Activated gamma-delta T cell treated with Interleukin-2 at 50 U/mL for 16 hours (primary cell): ENCODE measurements at places on chromosomes 11 and 22.

DNA sequence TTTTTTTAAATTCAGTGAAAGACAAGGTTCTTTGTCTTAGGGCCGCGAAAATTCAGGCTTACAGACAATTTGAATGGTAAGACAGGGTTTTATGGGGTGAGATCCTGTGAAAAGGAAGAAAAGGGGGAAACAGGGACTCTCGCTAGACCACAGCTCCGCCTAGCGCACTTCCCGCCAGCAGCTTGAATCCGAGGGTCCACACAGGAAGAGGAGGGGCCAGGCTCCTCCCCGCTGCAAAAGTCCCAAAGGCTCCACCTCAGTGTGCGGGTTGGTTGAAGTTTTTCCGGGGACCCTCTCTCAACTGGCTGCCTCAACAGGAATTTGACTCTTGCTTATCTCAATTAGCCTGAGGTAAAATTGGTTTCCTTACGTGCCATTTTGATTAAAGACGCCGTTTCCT lies 950.9 kb upstream of the CNTN5 start:
- DNase-seq: no peak

DNA sequence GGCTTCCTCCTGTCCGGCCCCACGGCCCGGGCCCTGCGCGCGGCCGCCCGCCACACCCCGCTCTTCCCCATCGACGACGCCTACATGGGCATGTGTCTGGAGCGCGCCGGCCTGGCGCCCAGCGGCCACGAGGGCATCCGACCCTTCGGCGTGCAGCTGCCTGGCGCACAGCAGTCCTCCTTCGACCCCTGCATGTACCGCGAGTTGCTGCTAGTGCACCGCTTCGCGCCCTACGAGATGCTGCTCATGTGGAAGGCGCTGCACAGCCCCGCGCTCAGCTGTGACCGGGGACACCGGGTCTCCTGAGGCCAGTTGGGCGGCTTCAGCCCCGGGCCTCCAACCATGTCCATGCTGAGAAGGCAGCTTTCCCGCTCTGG lies 6.2 kb downstream of the B3GNT6 start:
- no peak for DNase-seq

DNA sequence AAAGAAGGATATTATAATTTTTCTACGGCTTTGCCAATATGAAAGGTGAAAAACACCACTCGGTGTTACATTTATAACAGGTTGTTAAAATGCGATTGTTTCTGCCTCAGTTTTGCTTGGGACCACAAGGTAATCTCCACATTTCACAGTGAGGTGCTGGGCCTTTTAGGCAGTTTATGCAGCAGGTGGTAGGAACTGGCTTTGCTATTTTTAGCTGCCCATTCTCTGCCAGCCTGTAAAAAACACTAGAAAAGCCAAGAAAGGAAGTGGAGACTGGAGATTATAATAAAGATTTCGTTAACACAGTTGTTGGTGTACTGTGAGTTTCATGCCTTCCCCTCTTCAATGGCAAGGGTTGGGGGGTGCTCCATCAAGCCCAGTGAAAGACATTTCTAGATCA lies 8.0 kb upstream of the MRPL16 start:
- no peak for DNase-seq

DNA sequence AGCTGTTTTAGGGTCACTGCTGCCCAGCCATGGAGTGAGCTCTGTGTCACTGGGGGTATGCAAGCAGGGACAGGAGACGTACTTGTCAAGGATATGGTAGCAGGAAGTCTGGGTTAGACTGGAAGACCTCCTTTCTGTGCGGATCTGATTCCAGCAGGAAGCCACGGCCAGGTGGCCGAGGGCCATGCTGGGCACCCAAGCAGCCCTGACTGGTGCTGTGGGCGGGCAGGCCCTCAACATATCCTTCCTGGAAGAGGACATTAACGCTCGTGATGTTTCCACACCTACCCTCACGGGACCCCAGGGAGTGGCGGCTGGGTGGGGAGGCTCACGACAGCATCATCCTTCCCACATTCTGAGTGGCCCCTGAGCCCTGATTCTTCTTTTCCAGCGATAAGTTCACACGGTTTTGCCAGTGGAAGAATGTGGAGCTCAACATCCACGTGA lies 8.7 kb upstream of the ANKRD13D start:
- no peak for DNase-seq

DNA sequence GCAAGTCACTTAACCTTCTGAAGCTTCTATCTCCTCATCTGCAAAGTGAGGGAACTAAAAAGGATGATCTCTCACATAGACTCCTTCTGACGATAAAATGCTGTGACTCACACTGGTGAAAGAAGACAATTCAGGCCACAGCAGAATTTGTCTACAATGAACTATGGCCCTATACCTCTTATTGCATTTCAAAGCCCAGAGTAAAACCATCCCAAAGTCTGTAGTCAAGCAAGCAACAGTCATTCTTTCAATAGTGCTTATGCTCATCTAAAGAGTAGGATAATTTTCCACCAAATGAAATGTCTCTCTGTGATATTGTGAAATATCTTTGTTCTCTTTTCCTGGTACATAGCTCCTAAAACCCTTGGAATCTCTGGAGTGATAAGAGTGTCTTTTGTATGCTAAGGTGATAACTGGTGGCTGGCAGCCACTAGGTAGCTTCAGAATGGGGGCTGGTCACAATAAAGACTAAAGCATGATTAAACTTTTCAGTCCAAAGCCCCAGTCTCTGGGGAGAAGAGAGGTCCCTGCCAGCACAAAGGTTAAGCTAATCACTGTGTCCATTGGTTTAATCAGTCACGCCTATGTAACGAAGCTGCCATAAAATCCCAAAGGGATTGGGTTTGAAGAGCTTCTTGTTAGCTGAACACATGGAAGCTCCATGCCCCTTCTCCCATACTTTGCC lies 30.8 kb downstream of the SYTL2 start:
- DNase-seq: no peak

DNA sequence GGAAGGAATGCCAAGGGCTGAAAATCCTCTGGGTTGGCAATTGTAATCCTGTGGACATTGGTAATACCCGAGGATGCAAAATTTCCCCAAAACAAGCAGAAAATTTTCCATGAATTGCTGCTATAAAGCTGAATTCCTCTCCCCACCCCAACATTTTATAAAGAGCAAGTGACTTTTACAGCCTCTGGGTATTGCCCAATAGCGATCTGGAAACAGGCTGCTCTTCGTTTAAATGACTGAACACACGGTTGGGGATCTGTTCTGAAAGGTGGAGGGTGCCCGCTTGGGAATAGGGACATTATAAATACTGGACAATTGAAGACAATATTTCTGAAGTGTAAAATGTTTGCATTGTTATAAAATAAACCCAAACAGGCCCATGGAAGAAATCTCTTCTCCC lies 20.6 kb downstream of the EHF start:
- DNase-seq: no peak

- DNase-seq: no peak
Observed at GRCh38 chr11:76678321-76678720, 7.8 kb upstream of the LRRC32 start.

GRCh38 chr11:31240340-31240904 lies 129.1 kb downstream of the DCDC1 start:
- no peak for DNase-seq

DNA sequence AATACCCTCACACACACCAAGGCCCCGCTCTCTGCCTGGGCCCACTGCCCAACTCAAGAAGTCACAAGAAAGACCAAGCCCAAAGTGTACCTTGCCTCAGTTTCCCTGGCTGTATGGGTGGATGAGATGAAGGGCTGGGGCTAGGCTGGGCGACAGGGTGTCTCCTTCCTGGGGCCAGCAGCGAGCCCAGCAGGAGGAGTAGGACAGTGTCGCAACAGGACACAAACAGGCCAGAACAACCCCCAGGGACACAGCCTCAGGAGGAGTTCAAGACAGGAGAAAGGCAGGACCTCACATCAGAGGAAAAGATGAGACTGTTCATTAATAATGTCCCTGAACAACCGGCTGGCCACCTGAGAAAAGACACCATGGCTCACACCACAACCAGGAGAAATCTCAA lies 13.3 kb downstream of the CSNK1E start:
- DNase-seq: no peak

- no peak for DNase-seq
Observed at GRCh38 chr11:104738208-104738607, 160.1 kb downstream of the CASP12 start.

DNA sequence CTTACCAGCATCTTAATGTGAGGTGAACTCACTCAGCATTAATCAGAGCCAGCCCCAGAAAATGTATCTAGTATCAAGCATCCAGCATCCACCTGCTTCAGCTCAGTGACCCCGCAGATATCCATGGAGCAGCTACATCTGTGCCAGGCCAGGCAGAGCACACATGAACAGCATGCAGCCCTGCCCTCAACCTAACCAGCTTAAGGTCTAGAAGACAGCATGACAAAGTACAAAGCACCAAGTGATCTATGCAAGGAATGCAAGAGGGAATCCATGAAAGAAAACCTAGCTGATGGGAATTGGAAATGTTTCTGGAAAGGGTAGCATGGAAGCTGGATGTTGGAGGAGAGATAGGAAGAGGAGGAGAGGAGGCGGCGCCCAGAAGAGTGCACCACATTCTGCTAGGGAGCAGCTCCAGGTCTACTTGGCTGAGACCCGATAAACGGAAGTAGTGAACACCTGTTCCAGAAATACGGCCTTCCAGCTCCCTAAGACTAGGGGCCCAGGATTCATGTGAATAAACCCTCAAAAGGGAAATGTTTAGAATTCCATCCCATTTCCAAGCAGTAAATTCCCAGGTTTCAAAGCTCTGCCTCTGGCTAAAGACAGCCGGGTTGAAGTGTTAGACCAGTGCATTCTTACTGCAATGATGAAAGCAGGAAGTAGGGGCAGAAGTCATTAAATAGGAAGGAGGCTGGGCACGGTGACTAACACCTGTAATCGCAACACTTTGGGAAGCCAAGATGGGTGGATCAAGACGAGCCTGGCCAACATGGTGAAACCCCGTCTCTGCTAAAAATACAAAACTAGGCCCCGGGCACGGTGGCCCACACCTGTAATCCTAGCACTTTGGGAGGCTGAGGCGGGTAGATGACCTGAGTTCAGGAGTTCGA lies 23.5 kb upstream of the L3MBTL2 start:
- no peak for DNase-seq

GRCh38 chr11:2759228-2760195 lies 59.7 kb upstream of the KCNQ1OT1 start:
- DNase-seq: no peak

DNA sequence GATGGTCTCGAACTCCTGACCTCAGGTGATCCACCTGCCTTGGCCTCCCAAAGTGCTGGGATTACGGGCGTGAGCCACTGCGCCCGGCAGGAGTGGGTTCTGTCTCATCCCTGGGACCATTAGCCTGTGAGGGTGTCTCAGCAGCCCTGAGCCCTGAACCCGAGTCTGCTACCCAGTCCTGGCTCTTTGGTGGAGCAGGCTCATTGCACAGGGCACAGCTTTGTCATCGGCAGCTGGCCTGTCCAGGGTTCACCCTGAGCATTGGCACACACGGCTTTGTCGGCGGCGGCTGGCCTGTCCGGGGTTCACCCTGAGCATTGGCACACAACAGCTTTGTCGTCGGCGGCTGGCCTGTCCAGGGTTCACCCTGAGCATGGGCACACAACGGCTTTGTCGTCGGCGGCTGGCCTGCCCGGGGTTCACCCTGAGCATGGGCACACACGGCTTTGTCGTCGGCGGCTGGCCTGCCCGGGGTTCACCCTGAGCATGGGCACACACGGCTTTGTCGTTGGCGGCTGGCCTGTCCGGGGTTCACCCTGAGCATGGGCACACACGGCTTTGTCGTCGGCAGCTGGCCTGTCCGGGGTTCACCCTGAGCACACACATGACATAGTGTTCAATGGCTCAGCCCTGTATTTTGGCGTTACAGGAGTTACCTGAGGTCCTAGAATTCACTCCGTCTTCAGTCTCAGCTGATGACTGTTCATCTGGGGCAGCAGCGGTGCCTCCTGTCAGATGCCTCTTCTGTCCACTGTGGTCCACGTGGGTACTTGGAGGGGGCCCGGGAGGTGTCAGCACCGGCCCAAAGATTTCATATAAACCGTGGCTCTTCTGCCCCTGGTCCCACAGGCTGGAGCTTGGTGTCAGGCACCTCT lies 1082.5 kb downstream of the BRD1 start:
- no peak for DNase-seq

DNA sequence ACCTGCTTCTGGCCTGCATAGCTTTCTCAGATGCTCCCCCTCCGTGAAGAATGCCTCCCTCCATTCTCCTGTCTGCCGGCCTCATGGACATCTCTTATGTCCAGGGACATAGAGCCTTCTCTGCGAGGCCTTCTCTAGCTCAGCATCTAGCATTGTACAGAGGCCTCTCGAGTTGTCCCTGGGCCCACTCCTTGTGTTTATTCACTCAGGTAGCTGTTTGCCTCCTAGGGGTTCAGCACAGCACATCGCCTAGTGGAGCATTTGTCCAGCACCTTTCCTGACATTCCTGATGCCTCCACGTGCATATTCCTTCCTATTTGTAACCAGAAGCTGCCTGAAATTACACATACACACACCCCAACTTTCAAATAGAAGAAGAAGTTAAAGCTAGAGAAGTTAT lies 101.3 kb downstream of the TBC1D22A start:
- DNase-seq: no peak

DNA sequence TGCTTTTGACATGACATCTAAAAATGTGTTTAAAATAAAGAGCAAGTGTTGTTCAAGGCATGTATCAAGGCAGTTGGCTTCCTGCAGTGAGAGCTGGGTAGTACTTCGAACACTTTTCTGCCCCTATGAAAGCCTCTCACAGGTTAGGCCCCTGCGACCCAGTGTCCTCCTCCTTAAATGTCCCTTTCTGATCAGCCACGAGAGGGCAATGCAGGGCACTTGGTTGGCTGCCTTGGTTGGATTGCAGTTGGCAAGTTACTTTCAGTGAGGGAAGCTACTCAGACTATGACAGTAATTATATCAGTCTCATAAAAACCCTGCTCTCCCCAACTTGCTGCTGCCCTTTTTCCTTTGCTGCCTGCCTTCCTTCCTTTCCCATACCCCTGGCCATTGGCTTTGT lies 743.8 kb downstream of the NTM start:
- no peak for DNase-seq

DNA sequence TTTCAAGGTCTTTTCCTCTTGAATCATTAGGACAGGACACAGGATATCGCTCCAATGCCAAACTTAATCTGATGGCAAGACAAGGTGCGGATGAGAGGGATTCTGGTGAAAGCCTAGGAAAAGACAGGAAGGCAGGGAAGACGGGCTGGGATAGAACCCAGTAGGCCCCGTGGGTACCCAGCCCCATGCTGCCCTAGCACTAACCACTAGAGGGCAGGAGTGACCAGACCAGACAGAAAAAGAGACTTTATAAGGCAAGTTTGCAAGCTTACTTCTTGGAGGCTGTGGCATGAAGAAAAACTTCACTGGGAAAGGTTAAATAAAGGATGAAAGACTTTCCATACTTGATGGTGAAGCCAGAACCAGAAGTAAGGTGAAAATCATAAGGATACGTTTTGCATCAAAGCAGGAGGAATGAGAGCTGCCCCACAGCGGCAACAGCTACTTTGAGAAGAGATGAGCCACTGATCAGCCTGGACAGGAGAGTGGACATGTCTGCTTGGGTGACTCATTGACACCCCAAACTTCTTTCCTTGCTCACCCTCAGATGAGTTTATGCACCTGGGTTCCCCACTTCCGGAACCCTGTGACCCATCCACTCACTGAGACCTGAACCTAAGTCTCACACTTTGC lies 39.8 kb downstream of the SYN3 start:
- DNase-seq: peak; percentile 19

GRCh38 chr22:31538815-31539214 lies 42.5 kb downstream of the SFI1 start:
- DNase-seq: no peak
